ENCODE measurements at places on chromosomes 3 and 15. TPM values are rescaled to one million over a fixed set of nuclear protein-coding genes. Genes with fewer than 3 reads are reported as not detected.
A peak's percentile ranks its signal among the peaks of the same experiment; 100 is the strongest.

The BCL2A1 gene
- total RNA-seq = 0.54 TPM

GRCh38 chr15:82051664-82052063 is 5.8 kb upstream of the MEX3B start:
- ATAC-seq = no peak

- ATAC-seq = no peak
These were observed 10.7 kb downstream of the DET1 start for GRCh38 chr15:88535607-88536313.

GRCh38 chr15:42093966-42094365 is 396 bp downstream of the PLA2G4D start:
- no peak for ATAC-seq

- peak; percentile 20 for ATAC-seq
These were observed 201.2 kb upstream of the NSMCE3 start for GRCh38 chr15:29470794-29471193.

DNA sequence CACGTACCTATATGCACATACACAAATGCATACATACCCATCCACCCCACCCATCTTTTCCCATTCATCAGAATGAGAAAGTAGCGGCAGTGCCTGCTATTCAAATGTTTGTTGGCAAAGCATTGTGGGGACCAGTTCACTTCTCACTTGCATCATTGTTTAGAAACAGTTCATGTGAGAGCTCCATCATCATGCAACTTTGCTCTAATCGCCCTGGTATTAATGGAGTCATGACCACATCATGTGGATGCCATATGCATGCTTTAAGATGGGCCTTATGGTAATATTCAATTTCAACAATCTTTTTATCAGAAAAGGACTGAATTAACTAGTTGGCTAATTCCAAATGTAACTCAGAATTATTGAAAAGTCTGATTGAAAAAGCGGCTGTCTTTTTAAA is 80.5 kb downstream of the LRTM1 start:
- ATAC-seq = no peak

GRCh38 chr3:170997961-170998913 is 28.3 kb downstream of the SLC2A2 start:
- ATAC-seq = no peak

DNA sequence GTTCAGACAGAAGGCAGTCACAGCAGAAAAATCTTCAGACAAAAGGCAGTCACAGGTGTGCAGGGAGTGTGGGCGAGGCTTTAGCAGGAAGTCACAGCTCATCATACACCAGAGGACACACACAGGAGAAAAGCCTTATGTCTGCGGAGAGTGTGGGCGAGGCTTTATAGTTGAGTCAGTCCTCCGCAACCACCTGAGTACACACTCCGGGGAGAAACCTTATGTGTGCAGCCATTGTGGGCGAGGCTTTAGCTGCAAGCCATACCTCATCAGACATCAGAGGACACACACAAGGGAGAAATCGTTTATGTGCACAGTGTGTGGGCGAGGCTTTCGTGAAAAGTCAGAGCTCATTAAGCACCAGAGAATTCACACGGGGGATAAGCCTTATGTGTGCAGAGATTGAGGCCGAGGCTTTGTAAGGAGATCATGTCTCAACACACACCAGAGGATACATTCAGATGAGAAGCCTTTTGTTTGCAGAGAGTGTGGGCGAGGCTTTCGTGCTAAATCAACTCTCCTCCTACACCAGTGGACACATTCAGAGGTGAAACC is 27.6 kb downstream of the ZNF589 start:
- ATAC-seq = no peak

DNA sequence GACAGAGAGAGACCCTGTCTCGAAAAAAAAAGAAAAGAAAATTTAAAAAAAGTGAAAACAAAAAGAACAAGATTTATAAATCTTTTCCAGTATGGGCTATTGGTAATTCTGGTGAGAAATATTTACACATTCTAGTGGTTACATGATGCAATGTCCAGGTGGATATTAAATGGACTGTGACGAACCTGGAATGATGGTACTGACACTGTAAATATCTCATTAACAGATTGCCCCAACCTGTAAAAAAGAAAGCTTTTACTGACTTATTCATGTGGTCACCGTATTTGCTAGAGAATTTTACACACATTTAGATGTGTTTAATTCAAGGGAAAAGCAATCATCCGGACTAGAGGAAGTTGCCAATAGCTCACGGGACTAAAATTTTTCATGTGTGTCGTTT is 162.1 kb upstream of the LRIG1 start:
- ATAC-seq = no peak

- no peak for ATAC-seq
These were observed 62.0 kb downstream of the ABHD2 start for GRCh38 chr15:89150287-89150686.

Measured in motor neuron (in vitro differentiated cells).